Activated CD4-positive, alpha-beta T cell treated with anti-CD3 and anti-CD28 coated beads for 36 hours (primary cell): ENCODE measurements at places on chromosomes 5 and 9.

GRCh38 chr9:18666348-18666747, 192.4 kb downstream of the ADAMTSL1 start:
- DNase-seq, result no peak

- DNase-seq, result no peak
Measured at GRCh38 chr5:158017469-158017868, 158.5 kb upstream of the CLINT1 start.

- peak; percentile 23 for DNase-seq
Measured at GRCh38 chr5:73446631-73447529, 1.7 kb downstream of the FOXD1 start.

GRCh38 chr5:109304309-109304708, 105.5 kb downstream of the PJA2 start:
- DNase-seq, result no peak

- DNase-seq, result no peak
Measured at GRCh38 chr5:157710882-157711281, 20.3 kb upstream of the THG1L start.

DNA sequence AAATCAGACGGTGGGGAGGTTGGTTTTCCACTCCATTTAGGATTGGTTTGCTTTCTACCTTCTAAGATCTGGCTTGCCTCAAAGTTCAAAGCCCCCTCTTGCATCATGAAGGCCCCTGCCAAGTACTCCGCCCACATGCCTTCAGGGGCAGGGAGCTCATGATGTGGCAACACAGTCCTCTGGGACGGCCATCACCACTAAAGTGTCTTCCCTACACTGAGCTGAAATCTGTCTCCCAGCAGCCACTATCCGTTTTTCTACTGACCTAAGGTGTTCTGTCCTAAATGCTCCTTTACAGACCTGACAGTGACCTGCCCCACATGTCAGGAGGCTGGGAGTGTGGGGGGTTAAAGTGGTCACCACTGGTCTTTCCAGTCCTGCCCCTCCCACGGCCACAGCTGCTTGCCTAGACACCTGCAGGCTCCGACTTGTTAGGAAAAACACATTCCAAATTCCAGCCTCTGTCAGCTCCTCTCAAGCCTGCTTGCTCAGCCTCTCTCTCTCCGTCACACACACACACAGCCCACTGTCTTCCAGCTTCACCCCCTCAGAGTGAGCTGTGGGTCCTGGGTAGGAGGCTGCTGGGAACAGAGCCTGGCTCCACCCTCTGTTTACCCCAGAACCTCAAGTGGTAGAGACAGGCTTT, 44.9 kb downstream of the SHB start:
- DNase-seq, result no peak

- no peak for DNase-seq
Measured at GRCh38 chr5:147407094-147407681, 102.7 kb downstream of the DPYSL3 start.

- peak; percentile 23 for DNase-seq
Measured at GRCh38 chr5:37111426-37112382, 137.5 kb downstream of the CPLANE1 start.

- DNase-seq, result no peak
Measured at GRCh38 chr5:124754206-124754927, 7.9 kb upstream of the ZNF608 start.
